ENCODE measurements at places on chromosomes 4 and X. TPM values are rescaled to one million over a fixed set of nuclear protein-coding genes. Genes with fewer than 3 reads are reported as not detected.

DNA sequence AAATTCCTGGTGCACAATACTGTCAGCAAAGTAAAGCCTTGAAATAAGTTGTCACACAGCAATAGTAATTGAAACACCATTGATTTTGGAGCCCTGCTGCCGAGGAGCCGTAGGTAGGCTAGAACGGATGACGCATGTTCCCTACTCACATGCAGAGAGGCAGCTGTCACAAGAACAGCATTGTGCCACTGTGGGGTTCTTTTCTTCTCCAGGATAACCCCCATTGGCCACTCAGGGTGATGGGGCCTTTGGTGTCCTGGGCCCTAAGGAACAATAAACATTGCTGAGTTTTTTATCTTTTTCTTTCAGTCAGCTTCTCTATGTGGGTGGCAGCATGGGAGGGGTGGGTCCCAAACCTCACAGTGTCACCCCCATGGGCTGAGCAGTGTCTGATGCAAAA is 542.3 kb downstream of the BCOR start:
- DNase-seq, result no peak

- no peak for DNase-seq
Measured at GRCh38 chrX:153568451-153569011, 30.4 kb downstream of the CCNQ start.

GRCh38 chr4:113292371-113293042 is 243.1 kb downstream of the ANK2 start:
- no peak for DNase-seq

GRCh38 chr4:119113033-119113655 is 22.5 kb upstream of the MYOZ2 start:
- peak; percentile 93 for DNase-seq

- DNase-seq, result peak; percentile 54
Measured at GRCh38 chr4:30757357-30757756, 37.2 kb downstream of the PCDH7 start.

GRCh38 chr4:158837527-158838141 is 68.8 kb downstream of the FNIP2 start:
- no peak for DNase-seq

NSG1 gene
- 8.9 TPM for total RNA-seq

DNA sequence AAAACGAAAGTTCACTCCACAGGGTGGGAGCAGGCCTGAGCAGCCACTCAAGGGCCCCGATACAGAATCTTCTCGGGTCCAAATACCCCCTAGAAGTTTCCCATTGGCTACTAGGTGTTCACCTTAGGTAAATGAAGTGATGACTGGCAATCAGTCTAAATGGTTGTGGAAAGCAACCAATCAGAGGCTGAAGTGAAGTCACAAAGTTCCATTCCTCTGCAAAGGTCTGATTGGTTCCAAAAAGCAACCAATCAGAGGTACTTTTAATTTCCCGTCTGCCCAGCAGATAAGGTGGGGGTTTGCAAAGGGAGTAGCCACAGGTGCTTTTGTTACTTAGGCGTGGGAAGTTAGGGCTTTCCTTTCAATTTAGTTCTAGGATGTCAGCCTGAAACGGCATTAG is 58.2 kb upstream of the NKAP start:
- DNase-seq, result no peak

MAGIX gene
- total RNA-seq, result 2.3 TPM

ADGRG4 gene
- not detected for total RNA-seq

FGA gene
- not detected for total RNA-seq

DNA sequence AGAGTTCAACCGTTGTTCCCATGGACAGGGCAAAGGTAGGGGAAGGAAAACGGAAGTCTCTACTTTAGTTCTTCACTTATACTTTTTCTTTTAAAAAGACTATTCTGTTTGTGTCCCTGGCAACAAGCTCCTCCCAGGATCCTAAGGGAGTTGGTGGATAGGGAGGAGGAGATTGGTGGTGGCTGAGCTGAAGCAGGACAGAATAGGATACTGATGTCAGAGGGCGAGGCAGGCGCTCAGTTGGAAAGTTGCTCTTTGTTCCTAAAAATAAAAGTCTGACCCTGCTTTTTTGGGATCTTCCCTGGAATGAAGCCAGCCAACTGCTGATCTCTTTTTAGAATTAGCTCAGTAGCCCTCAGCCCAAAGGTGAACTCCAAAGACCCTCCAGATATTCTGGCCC is 104.7 kb downstream of the MGST2 start:
- no peak for DNase-seq

DNA sequence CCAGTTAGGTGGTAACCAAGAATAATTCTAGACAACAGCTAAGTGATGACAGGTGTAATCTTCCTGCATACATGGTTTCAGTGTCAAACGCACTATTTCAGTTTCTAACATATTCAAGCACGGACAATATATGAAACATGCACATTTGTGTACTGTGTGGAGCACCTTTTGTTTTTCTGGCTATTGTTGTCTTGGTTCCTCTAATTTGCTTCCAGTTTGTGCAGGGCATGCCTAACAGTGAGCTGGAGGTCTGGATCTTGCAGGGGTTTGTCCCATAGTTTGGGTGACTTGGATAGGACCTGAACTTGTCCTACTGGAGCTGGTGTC is 70.5 kb upstream of the TBC1D9 start:
- DNase-seq, result no peak

EXOSC9 gene
- 57.6 TPM for total RNA-seq

GRCh38 chrX:7983581-7983980 is 56.4 kb upstream of the PNPLA4 start:
- no peak for DNase-seq

- peak; percentile 9 for DNase-seq
Measured at GRCh38 chr4:186190581-186191199, 677 bp upstream of the CYP4V2 start.

GRCh38 chrX:63884821-63885790 is 100.1 kb upstream of the ARHGEF9 start:
- DNase-seq, result no peak

- DNase-seq, result no peak
Measured at GRCh38 chr4:53557669-53558064, 33.6 kb downstream of the LNX1 start.

PFKFB1 gene
- not detected for total RNA-seq

GRCh38 chr4:121096629-121097028 is 24.3 kb upstream of the NDNF start:
- peak; percentile 30 for DNase-seq

GRCh38 chr4:110294165-110294564 is 95.8 kb upstream of the ELOVL6 start:
- DNase-seq, result peak; percentile 60

TMPRSS11D gene
- total RNA-seq, result not detected

GRCh38 chrX:102739657-102740056 is 19.1 kb downstream of the GPRASP3 start:
- DNase-seq, result no peak

- DNase-seq, result no peak
Measured at GRCh38 chrX:136867518-136867917, 13.0 kb downstream of the RBMX start.

DHRSX gene
- total RNA-seq, result 37.1 TPM

GRCh38 chr4:146155152-146155724 is 20.3 kb upstream of the LSM6 start:
- DNase-seq, result no peak

IQCM gene
- total RNA-seq, result not detected

DNA sequence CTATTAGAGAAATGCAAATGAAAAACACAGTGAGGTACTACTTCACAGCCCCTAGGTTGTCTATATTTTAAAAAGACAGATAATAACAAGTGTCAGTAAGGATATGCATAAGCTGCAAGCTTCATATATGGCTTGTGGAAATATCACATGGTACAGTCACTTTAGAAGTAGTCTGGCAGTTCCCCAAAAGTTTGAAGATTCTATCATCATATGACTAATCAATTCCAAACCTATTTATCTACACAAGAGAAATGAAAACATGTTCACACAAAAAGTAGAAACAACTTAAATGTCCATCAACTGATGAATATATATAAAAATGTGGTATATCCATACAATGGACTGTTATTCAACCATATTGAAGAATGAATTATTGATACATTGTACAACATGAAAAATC is 185.8 kb upstream of the STK26 start:
- DNase-seq, result no peak

FRAS1 gene
- 1.8 TPM for total RNA-seq

DNA sequence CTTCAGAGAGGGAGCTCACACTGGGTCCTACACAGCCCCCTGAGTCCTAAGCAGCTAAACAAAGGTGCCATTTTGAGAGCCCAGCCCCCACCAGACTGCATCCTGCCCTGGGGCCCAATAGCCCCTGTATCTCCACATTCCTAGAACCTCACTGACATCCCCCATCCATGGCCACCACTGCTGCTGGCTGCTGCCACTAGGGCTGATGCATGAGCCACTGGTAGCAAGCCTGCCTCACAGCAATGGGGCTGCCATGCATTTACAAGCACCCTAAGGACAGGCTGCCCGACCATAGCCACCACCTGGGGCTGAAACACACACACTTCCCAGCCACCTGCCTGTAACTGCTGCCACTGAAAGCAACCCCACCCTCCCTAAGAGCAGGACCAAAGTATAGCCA is 26.5 kb upstream of the TRO start:
- DNase-seq, result no peak

POU3F4 gene
- total RNA-seq, result 0.82 TPM

SMARCA1 gene
- total RNA-seq, result 48.5 TPM

GRCh38 chrX:17546356-17546755 is 171.4 kb downstream of the NHS start:
- no peak for DNase-seq

CXorf49 gene
- total RNA-seq, result not detected

GRCh38 chrX:52422884-52423283 is 54.1 kb downstream of the XAGE2 start:
- no peak for DNase-seq

- no peak for DNase-seq
Measured at GRCh38 chr4:154642373-154643009, 30.0 kb upstream of the FGG start.

DNA sequence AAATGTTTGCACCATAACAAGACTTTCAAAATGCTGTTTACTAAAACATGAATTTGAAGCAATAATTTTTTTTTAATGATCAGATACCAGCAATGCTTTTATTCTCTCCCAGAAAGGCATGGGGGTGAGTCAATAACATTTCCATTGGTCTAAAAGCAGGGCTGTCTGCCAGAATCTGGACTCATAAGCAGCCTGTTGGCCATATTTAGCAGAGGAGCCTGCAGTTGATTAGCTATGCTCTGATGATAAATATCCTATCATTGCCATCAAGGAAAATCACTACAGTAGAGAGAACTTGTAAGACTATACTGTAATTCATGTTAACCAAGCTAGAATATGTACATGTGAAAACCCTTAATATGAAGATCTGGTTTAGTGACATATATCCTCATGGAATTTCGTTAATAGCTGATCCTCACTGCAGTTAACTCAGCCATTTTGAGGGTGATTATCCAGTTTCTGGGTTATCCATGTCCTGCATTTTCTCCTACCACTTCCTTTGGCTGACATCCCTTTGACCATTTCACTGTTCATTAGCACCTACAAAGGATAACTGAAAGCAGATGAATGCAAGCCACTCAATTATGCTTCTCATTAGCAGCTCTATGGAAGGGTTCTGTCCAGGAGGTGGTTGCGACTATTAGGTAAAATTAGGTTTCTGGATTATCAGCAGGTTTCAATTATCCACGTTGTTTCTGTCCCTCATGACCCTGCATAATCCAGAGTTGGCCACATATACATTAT is 72.9 kb upstream of the DIAPH2 start:
- DNase-seq, result no peak

- no peak for DNase-seq
Measured at GRCh38 chrX:8377041-8377440, 87.6 kb upstream of the VCX3B start.

KCNE5 gene
- total RNA-seq, result 0.14 TPM

DNA sequence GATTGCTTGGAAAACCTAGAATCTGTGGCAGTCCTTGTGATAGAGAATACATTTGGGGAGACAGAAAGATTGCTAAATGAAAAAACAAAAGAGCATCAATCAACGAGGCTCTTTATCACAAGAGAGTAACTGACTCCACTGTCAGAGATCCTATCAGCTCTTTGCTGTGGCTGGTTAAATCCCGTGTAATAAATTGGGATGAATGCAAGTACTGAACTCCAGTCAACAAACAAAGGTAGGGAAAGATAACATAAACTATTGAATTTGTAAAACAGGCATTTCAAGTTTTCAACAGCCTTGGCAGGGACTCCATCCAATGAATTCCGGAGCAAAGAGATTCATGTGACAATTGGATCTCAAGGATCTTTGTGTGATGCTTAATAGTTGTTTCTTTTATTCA is 21.3 kb downstream of the MMRN1 start:
- no peak for DNase-seq

DNA sequence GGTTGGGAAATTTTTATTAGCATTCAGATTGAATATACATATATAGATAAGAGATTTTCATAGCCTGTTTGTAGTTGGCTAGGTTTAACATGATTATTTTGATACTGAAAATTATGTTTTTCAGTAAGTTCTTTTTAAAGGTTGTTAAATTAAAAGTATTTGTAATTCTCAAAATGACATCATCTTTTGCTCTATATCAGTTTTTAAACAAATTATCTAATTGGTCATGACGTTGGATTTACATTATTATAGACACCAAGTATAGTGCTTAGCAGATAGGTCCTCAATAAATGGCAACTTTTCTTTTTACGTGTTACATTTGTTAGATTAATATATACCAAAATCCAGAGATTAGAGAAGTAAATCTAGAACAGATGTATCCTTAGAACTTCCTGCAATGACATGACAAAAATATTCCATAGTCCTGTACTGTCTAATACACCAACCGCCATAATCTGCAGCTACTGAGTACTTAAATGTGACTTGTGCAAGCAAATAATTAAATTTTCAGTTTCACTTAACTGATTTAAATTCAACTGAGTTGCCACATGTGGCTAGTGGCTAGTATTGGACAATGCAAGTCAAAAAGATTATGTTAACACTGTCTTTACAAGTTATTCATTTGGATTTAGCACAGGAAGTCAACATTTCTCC is 1613.1 kb upstream of the TENM3 start:
- DNase-seq, result no peak

PHEX gene
- total RNA-seq, result 0.85 TPM

TGIF2LX gene
- total RNA-seq, result 5.8 TPM

GRCh38 chr4:83613994-83614393 is 78.1 kb downstream of the GPAT3 start:
- DNase-seq, result no peak

- DNase-seq, result no peak
Measured at GRCh38 chrX:52504551-52504950, 8.9 kb downstream of the XAGE1A start.

DNA sequence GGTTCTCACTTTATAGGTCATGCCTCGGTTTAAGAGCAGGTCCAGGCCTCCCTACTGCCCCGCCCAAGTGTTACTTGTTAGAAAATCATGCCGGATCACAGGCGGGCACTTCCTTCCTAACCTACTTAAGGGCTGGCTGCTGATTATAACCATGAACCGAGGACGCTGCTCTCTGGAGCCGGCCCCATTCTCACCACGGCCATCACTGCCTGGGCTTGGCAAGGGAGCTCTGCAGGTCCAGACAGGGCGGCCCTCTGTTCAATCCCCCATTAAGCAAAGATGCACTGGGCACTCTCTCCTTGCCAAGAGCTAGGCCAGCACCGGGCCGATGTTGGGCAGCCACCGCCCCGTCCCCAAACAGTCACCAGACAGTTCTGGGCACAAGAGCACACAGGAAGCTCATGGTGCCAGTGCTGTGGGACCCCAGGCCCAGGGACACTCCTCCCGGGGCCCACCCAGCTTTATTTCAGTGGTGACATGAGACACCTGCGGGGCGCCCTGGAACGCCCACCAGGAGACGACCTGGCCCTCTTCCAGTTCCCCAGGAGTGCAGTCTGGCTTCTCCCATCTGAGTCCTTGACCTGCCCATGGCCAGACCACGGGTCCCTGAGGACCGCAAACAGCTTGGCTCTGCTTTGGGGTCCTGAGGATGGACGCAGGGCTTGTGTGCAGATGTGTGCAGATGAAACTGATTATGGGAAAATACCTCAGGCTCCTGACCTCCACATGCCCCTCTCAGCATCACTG is 44.0 kb downstream of the ABLIM2 start:
- DNase-seq, result no peak

Measured in H4 (cell line).